Stimulated activated CD8-positive, alpha-beta memory T cell treated with anti-CD3 and anti-CD28 coated beads, Interleukin-7, amount 100 ng/mL, for 1 hour (primary cell): ENCODE measurements at places on chromosomes 11 and 22.

DNA sequence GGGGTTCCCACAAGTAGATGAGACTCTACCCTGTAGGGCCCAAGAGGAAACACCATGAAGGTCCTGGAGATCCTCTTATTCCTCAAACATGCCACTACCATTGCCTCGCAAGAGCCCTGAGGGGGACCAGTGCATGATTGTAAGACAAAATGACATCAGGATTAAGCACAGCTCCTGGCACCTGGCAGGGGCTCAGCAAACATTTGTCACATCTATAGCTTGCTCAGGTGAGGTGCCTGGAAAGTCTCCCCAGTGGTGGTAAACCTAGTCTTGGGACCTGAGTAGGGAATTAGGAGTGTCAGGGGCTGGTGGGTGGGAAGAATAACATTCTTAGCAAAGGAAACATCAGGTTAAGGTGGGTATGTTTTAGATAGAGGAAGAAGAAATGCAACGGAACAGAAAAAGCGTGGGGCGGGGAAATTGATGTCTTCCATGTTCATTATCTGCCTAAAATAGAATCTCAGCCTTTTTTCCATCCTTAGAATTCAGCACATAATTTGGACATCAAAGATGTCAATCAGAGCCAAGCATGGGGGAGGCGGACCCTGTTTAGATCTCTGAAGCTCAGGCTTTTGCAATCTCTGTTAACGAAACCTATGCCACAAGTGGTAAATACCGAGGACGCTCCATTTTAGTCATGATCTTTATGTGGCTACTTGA is 924 bp downstream of the YPEL1 start:
- no peak for DNase-seq

DNA sequence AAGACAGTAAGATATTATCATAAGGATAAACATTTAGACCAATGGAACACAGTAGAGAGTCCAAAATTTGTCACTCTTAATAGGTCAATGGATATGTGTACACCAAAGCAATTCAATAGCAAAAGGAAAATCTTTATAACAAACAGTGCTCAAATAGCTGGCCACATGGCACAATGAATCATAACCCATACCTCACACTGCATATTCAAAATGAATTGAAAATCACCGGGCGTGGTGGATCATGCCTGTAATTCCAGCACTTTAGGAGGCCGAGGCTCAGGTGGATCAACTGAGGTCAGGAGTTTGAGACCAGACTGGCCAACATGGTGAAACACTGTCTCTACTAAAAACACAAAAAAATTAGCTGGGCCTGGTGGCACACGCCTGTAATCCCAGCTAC is 8.4 kb downstream of the SNX32 start:
- DNase-seq, result no peak

- DNase-seq, result no peak
Observed at GRCh38 chr11:57885298-57886050, 123.9 kb downstream of the CTNND1 start.

- no peak for DNase-seq
Observed at GRCh38 chr11:70400643-70401042, 2.3 kb downstream of the CTTN start.

GRCh38 chr22:42769574-42770447 is 49.1 kb upstream of the A4GALT start:
- DNase-seq, result no peak

DNA sequence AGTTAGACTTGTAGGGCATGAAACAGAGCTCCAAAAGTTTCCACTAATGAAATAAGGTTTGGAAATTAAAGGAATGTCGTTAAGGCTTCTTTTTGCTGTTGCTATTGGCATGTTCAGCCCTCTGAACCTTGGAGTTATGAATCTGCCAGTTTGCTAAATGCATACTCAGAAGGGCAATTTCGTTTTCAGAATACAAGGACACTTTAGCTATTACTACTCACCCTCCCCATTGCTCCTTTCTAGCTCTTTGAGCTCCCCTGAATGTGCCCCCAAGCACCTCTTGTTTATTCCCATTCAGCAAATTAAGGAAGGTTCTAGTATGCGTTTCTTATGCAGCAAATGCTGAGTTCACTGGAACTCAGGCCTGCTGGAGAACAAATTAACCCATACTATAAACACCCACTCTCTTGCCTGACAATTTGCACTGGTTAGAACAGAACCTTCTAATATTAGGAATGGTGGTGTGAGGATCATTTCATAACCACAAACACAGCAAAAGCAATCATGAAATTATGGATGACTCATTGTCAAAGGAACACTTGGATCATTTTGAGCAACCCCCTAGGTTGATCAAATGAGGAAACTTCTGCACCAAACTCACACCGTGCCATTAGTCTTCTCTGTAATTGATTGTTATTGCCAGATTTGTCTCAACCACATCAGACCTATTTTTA is 26.2 kb upstream of the LIN7C start:
- no peak for DNase-seq

- no peak for DNase-seq
Observed at GRCh38 chr11:32538804-32539203, 44.8 kb upstream of the EIF3M start.

GRCh38 chr11:37442576-37442975 is 844.5 kb upstream of the RAG2 start:
- no peak for DNase-seq

GRCh38 chr22:45565973-45566372 is 63.3 kb downstream of the FBLN1 start:
- DNase-seq, result no peak

DNA sequence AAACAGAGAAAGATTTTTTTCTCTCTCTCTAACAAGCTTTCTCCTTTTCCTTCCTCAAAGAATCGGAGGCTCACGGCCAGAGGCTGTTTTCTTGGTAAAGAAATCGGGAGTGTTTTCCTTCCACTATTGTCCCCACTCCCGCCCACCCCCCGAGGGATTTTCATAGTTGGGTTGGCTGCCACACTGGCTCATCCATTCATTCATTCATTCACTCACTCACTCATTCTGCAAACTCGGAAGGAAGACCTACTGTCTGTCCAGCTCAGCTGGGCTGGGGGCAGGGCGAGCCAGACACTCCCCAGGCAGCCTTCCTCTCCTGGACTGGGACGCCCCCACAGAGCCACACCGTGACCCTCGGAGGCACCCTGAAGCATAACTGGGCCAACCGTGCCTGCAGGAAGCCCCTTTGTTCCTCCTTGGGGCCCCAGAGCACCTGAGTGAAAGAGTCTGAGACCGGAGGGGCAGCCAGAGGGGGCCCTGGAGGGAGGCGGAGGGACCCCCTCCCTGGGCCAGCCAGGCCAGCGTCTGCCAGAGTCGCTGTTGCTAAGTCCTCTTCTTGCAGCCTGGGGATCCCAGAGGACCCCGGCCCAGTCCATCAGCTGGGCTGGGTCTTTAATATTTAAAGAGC is 17.0 kb downstream of the CDKN1C start:
- no peak for DNase-seq

- no peak for DNase-seq
Observed at GRCh38 chr11:93648158-93648557, 13.3 kb upstream of the CEP295 start.

DNA sequence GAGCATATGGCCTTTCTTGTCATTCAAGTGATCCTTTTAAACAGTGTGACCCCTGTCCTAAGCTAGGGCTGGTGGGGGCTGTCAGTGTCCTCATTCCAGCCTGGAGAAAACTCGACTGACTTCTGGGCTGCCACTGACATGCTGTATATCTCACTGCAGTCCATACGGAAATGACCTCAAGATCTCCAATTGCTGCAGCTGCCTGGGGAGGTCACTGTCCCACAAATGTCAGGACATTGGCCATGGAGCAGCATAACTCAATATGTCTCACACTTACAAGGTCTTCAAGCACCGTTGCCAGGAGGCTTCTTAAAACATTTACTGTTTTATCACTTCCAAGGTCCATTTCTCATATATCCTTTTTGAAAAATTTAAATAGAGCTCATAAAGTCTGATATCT is 27.8 kb upstream of the CSNK2A3 start:
- no peak for DNase-seq

- DNase-seq, result no peak
Observed at GRCh38 chr11:35387111-35387982, 32.0 kb downstream of the SLC1A2 start.

DNA sequence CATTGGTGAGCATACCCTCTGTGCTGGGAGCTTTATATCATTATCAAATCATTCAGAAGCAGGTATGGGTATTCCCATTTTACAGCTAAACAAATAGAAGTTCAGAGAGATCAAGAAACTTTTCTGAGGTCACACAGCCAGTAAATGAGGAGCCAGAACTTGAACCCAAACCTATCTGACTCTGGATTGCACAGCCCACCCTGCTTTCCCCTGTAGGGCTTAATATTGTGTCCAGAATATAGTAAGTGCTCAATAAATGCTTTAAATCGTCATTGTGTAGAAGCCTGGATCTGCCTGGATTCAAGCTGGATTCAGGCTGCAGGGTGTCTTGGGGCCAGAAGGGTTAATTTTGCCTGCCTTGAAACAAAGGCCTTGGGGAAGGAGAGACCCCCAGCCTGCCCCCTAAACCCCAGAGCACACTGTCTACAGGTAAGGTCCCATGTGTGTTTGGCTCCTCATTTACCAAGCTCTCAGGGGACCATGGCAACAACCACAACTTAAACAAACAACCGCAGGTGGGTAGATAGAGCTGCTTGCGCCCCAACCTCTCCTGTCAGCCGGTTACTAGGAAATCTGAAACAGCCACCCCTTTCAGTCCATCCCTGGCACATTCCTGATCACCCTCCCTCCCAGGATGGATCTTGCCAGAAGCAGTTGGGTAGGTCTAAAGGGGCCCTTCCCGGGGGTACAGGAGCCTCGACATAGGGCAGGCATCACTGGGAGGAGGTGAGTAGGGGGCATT is 3.0 kb upstream of the SEC14L3 start:
- DNase-seq, result no peak

GRCh38 chr22:48175721-48176120 is 1413.3 kb downstream of the TBC1D22A start:
- DNase-seq, result no peak

DNA sequence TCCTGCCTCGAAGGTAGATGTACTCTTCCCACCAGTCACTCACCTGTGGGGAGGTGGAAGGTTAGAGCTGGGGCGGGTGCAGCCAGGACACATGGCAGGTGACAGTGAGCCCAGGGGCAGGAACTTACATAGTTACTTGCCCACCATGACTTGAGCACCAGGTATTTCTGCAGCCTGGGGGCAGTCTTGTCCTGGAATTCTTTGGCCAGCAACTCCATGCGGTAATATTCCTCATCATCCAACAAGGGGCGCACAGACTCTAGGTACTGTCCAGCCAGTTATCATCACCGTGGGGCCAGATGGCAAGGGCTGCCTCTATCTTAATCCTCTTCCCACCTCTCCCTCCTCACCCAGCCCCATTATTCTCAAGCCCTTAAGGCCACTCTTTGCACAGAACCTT is 2.2 kb downstream of the CPT1B start:
- no peak for DNase-seq

- DNase-seq, result no peak
Observed at GRCh38 chr11:40294349-40294735, 1165.1 kb downstream of the LRRC4C start.

- DNase-seq, result no peak
Observed at GRCh38 chr11:74030723-74031676, 22.1 kb upstream of the UCP3 start.

GRCh38 chr11:113684496-113684895 is 21.6 kb downstream of the TMPRSS5 start:
- no peak for DNase-seq

GRCh38 chr11:68839911-68840641 is 1.6 kb downstream of the CPT1A start:
- DNase-seq, result no peak

DNA sequence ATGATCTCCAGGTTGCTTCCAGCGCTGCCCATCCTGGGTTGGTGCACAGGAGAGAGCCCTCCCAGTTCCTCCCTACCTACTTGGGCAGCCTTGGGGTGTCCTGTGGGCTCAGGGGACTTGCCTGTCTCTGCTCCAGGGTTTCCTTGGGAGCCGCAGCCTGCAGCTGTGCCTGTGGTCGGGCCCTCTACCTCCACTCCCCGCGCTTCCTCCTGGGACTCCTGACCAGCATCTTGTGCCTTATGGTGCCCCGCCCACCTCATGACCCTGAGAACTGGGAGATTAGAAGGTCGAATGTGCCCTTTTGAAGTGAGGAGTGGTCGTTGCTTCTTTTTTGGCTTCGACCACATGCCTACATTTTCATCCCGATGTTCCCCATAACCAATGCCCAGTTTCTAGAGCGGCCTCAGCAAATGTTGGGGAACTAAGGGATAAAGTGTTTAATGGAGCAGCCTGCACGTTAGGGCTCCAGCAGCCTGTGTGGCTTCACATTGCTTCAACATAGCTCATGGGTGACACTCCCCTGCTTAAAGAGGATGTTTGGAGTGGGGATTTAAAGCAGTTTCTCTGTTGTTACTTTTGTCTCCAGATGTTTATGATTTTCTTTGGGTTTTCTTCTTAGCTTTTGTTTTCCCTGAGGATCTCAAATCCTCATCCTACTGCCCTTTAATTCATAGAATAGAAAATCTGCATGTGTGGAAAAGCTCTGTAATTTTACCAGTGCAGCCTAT is 248.8 kb downstream of the TBC1D22A start:
- no peak for DNase-seq

DNA sequence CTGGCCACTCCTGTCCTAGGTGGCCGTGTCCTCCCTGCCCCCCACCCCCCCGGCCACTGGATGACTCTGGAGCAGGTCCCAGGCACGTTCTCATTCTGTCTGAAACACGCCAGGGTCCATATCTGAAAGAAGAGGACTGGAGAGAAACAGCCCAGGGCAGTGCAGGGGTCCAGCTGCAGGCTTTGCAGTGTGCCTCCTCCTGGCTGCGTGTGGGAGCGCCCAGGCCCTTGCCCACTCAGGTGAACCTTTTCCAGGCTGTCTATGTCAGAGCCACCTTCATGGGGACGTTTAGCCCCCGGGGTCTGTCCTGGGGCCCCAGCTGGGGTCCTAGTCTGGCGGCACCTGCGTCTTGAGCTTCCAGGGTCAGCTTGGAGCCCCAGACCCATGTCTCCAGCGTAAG is 15.6 kb downstream of the GRAMD4 start:
- no peak for DNase-seq

DNA sequence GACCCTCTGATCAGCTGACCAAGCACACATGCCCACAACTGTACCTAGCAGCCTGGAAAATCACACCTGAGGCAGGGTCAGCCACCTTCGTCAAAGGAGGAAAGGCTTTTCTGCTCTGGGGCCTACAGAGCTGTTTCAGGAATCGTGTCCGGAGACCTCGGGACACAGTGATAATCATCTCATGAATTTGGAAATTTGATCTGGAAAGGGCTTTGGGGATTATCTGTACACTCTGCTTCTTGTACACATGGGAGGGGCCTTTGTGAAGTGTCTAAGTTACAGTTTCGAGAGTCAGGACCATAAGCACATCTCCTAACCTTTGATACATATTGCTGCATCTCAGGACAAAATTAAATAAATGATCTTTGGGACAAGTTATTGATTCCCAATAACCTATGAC is 1421.2 kb upstream of the TENM4 start:
- no peak for DNase-seq

- no peak for DNase-seq
Observed at GRCh38 chr11:10294290-10294953, 403 bp upstream of the SBF2 start.
